ENCODE measurements at places on chromosomes 16 and 17.

DNA sequence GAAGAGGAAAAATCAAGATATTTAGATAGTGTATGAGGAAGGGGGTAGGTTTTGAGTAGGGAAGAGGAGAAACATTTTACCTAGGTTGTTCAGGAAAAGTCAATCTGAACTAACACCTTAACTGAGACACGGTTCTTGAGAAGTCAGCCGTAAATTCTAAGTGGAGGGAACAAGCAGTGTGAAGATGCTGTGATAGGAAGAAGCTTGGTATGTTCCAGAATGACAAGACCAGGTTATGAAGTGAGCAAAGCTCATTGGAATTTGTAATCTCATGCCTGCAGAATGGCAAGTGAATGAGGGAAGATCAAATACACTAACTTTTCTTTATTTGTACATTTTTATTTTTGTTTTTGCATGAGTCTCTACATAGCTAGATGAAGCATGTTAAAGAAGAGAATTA, 307.6 kb downstream of the ZFHX3 start:
- no peak for DNase-seq

DNA sequence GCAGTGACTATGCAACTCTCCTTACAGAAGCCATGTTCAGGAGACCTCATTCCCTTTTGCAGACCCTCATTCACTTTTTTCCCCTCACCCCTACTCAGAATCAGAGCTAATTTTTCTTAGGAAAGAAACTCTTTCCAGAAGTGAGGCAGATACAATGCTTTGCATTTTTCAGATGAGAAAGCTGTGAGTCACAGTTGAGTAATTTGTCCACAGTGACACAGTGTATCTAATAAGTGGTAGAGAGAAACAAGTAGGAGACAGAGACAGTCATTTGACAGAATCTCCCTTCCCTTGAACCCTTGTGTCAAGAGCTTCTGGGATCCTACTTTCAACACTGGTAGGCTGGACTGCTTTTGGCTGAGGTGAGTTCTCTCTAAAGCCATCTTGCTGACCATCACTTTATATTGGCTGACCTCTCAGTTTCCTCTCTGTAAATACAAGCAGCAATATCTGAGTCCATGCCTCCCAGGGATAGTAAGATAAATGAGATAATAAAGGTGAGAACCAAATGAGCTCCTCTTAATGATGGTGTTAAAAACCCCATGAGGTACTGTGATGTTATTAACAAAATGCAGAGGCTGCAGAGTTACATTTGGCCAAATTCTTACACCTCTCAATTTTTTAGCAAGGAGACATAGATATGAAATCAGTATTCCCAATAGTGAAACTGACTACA, 130.8 kb downstream of the CA10 start:
- DNase-seq, result no peak

DNA sequence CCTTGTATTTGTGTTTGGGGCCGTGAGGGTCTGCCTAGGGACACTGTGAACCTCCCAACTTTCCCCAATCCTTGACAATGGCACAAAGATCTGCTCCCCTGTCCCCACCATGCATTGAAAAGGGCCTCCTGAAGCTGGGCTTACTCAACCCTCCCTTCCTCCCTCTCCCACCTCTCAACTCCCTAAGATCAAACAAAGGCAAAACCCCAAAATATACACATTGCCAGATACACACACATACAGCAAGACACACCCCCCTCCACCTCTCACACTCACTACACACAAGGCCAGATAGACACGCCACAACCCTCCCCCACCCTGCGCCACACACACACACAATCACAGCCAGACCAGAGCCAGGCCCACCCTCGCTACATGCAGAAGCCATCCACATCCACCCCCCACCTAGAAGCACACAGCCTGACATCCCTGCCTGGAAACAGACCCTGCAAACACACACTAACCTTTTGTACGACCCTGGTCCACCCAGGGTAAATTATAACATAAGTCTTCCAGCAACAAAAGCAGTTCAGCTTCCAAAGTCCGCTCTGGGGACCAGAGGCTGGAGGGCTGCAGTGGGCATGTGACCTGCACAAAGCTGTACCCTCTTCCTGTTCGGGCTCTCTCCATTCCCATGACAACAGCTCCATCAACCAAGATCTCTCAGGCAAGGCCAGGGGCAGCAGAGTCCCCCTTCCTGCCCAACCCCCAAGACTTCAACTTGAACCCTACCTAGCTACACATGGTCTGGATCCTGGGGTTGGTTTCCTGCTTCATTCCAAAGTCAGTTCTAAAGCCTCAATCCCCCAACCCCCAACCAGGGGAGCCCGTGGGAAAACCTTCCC, 1.9 kb downstream of the PCGF2 start:
- DNase-seq, result no peak

- DNase-seq, result no peak
Observed at GRCh38 chr16:8588682-8589056, 1.6 kb downstream of the TMEM114 start.

- DNase-seq, result no peak
Observed at GRCh38 chr17:36675786-36676185, 74.4 kb downstream of the MRM1 start.

DNA sequence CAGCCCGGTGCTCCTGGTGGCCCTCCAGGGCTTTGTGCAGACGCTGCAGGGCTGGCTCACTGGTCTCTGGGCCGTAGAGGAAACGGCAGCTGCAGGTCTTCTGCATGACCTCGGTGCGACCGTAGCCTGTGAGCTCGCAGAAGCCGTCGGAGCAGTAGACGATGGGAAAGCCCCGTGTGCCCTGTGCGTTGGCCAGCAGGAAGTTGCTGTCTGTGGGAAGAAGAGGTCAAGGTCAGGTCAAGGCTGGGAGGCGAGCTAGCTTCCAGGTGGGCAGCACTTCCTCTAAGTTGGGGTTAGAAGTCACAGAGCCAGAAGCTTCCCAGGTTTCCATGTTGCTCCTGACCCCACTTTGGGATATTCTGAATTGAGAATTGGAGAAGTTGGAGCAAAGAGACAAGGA, 2.1 kb downstream of the KCNH4 start:
- DNase-seq, result no peak
